Aorta (tissue), 5 donors: ENCODE measurements at places on chromosomes 7 and 10. TPM values are rescaled to one million over a fixed set of nuclear protein-coding genes. Genes with fewer than 3 reads are reported as not detected.
A peak's percentile ranks its signal among the peaks of the same experiment; 100 is the strongest.

DNA sequence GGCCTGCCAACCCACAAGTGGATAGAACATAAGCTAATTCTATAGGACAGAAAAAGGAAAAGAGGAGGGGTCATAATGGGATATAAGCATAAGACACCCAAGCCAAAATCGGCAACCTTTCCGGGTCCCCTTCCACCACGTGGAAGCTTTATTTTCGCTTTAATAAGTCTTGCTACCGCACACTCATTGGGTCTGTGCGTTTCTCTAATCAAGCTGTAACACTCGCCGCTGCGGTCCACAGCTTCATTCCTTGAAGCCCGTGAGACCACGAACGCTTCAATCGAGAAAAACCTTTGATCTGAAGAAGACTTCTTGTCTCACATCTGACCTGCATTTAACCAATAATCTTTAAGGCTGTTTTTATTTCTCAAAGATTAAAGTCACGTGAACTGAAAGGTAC, 35.8 kb upstream of the HECW1 start:
- DNase-seq: no peak

The ADAM12 gene
- total RNA-seq: 5.5 TPM

DNA sequence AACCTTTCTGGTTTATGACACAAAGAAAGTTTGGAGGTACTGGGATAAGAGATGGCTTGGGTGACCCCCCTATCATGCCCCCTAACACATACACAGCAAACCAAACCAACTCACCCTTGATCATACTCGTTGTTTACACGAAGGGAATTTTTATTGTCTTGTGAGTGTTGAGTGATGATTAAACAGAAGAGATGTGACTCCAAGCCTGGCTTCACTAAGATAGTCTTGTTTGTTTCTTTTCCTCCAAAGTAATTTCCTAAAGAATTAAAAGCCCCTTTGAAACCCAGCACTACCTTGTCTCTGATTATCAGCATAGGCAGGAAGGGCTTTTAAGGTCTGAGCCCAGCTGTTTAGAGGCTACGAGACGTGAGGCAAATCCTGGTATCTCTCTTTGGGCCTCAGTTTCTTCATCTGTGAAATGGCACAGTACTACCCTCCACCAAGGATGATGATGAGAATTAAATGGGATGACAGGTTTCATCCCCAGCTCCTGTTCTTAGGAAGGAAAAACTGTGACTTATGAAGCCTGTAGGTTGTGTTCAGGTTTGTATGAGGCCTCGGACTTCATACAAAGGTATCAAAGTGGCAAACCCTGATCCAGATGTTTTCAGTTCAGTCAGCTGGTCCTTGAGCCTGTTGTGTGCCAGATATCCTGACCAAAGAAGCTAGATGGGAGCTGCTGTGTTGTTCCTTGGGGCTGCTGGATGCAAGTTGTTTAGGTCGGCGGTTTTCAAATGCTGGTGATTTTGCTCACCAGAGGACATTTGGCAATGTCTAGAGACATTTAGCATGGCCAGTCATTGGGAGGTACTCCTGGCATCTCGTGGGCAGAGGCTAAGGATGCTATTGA, 51.8 kb downstream of the TCF7L2 start:
- no peak for DNase-seq

DNA sequence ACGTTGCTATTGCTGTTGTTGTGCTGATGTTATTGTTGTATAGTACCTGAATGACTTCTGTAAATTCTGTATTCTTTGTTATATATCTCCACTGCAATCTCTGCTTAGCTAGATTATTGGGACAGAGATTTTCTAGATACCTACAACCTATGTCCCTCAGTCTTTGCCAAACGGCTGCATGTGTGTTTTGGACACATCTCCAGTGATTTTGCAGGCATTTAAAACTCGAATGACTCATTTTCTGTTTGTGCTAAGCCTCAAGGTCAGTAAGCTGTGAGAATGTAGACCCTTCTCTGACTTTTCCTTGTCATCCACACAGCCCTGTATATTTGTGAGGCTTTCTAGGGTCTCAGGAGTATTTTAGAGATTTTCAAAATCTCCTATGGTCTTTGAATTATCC, 410.7 kb downstream of the POM121L12 start:
- DNase-seq: no peak

DNA sequence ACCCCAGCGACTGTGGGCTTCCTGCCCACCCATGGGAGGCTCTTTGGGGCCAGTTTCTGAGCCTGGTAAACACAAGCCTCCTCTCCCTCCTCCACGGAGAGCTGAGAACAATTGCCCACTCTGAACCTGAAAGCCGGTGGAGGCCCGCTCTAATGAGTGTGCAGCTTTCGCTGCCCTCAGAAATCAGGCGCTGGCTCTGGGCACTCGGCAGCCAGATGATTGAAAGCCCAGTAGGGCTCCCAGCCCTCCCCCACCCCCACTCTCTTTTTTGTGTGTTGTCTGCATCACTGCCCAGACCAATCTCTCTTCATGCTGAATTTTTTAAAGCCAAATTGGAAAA, 438.9 kb downstream of the RPS24 start:
- DNase-seq: no peak

- no peak for DNase-seq
Observed at GRCh38 chr7:78563191-78563590, 764.6 kb downstream of the PHTF2 start.

The FKBP6 gene
- total RNA-seq: not detected

DNA sequence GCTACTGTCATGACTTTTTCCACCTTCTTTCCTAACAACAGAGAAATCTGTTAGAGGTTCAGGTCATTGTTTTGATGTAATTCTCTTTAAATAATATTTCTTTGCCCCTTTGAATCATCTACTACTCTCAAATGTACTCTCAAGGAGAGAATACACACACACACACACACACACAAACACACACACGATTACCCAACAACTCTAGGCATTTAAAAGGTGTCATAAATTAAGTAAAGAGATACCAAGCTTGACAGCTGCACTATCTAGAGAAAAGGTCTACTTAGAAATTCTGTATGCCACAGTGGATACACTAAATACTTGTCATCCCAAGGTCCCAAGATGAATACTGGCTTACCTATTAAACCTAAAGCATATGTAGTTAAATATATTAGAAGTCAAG, 4.8 kb downstream of the PANK1 start:
- no peak for DNase-seq

GRCh38 chr7:108525327-108525984, 479 bp downstream of the PNPLA8 start:
- no peak for DNase-seq

DNA sequence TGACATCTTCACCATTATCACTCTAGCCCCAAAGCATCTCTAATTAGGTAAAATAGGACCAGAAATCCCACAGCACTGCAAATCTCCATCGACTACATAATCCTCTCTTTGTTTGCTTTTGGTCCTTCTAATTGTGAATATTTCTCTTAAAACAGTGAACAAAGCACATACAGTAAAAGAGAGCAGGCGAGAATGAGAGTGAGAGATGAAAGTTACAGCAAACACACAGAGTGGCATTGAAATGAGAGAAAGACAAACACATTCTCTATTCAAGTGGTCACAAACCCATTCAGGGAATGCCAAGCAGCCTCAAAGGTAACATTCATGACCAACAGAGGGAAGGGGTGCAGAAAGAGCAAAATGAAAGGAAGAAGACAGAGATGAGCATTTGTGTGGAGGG, 109.8 kb upstream of the PTN start:
- DNase-seq: no peak

DNA sequence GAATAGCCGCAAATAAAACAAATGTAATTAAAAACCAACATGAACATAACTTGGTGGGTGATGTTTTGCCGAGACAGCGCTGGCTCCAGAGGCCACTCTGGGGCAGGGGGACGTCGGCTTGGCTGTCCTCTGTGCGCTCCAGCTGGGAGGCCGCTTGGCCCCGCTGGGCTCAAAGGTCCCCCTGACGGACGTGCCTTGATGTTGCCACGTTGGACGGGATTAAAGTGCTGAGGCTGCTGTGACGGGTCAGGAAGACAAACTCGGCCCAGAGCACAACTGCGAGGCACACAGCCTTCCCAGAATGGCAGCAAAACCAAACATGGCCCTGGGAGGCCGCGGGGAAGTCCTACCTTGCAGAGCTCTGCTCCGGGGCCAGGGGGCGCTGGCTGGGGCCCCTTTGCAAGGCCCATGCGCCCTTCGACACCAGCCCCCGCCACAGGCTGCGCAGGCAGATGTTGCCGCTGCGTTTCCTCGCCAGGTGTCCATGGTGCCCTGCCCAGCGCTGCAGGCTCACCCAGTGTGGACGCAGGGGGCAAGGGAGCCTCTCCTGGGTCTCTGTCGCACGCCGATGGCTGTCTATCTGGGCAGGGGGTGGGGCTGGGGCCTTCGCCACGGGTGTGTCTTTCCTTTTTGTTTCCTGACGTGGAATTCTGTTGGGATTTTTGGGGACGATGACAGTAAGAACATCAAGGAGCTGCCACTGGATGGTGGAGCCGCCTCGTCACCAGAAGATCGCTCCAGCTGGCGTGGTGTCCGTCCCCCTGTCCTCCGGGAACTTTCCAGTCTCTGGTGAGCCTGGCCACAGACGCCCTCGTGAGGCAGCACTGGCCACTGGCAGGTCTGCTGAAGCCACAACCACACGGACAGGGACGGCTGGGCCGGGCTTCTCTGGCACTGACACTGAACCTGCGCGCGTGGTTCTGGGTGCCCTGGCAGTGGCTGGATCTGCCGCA, 99.6 kb upstream of the DIP2C start:
- peak; percentile 75 for DNase-seq

GRCh38 chr10:70958396-70958795, 70.0 kb upstream of the PCBD1 start:
- no peak for DNase-seq

DNA sequence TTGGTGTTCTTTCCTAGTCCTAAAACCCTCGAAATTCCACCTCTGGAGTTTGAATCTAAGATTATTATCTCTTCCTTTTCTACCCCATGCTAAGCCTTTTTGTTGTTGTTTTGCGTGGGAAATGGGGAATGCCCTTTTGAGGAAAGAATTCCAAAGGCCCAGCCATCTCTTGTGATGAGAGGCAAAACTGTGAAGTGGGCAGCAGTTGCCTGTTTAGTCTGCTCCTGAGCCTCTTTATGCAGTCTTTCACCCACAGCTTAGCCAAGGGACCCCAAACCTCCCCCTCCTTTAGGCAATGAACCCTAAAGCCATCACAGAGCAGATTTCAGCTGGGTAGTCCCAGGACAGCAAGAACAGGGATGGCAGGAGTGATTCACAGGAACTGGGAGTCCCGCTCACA, 95.5 kb downstream of the DNMBP start:
- no peak for DNase-seq

The GRID2IP gene
- total RNA-seq: 0.39 TPM

The CXCL12 gene
- 322 TPM for total RNA-seq

- DNase-seq: no peak
Observed at GRCh38 chr7:69748530-69748929, 150.3 kb downstream of the AUTS2 start.

GRCh38 chr7:54664235-54665228, 94.5 kb downstream of the SEC61G start:
- DNase-seq: no peak

The CELF2 gene
- total RNA-seq: 55.4 TPM

GRCh38 chr10:21888959-21889358, 114.6 kb downstream of the DNAJC1 start:
- no peak for DNase-seq

The DGKI gene
- total RNA-seq: 6.8 TPM

The CDK14 gene
- 53.6 TPM for total RNA-seq

DNA sequence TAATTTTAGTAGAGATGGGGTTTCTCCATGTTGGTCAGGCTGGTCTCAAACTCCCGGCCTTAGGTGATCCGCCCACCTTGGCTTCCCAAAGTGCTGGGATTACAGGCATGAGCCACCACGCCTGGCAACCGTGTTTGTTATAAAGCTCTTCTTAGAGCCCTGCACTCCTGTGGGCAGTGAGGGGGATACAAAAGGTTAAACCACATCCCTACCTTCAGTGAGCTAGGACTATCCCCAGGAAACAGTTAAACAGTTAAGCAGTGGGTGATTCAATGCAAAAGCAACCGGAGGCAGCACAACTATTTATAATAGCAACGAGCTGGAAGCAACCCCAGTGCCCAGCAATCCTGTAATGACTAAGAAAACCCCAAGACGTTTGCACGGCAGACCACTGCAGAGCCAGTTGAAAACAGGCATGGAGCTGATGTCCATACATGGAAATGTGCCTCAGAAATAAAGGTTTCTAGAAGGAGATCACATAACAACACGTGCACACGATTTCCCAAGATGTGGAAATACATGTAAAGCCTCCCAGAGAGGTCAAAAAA, 107.2 kb upstream of the LYZL2 start:
- DNase-seq: peak; percentile 84

DNA sequence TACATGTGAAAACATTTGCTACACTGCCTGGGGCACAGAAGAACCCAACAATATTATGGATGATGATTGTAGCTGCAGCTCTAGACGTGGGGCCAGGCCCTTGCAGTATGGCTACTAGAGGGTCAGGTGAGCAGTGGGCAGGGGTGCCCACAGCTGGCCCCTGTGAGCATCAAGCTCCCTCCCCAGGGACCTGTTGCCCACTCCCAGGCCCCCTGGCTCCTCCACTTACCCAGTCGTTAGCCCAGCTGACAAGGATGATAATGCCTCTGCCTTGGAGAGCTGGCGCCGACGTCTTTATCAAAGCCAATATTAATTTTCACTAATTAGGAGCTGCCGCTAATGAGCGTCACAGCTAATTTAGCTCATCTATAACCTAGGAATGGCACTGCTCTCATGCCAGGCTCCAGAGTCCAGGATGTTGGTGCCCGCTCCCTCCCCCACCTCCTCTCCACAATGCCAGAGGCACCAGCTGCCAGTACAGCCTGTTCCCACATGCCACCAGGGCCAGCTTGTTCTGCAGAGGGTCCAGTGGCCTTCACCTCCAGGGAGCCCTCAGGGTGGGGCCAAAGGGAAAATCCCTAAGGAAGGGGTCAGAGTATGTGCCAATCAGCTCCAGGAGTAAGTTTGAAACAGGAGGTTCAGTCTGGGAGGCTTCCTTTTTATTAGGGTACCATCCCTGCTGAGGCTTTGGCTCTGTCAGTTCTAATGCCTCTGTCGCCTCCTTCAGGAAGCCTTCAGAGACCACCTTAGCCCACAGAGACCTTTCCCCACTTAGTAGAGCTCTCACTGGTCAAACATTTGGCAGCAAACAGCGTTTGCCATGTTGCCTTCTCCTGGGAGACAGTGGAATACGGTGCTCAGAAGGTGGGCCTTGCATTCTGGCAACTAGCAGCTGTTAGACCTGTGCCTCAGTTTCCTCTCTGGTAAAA, 77.2 kb downstream of the CDH23 start:
- DNase-seq: no peak

The NPFFR1 gene
- total RNA-seq: 0.06 TPM

- DNase-seq: no peak
Observed at GRCh38 chr10:133537546-133538545, 10.7 kb downstream of the CYP2E1 start.

The NOS3 gene
- total RNA-seq: 32.4 TPM

GRCh38 chr7:17130281-17131059, 168.0 kb upstream of the AHR start:
- DNase-seq: no peak

The MBLAC1 gene
- 1.8 TPM for total RNA-seq

- DNase-seq: no peak
Observed at GRCh38 chr10:62581351-62581750, 207.2 kb downstream of the ZNF365 start.

- no peak for DNase-seq
Observed at GRCh38 chr7:134084488-134085144, 42.5 kb upstream of the LRGUK start.

The C10orf88 gene
- 11.7 TPM for total RNA-seq

- DNase-seq: no peak
Observed at GRCh38 chr10:83522881-83523386, 616.4 kb upstream of the GHITM start.

The NODAL gene
- total RNA-seq: not detected

- no peak for DNase-seq
Observed at GRCh38 chr7:729140-730000, 2.3 kb upstream of the PRKAR1B start.

- no peak for DNase-seq
Observed at GRCh38 chr10:118482393-118483331, 112.8 kb downstream of the PRLHR start.
